Fibroblast of the aortic adventitia (primary cell): ENCODE measurements at places on chromosomes 12 and 14. TPM values are rescaled to one million over a fixed set of nuclear protein-coding genes. Genes with fewer than 3 reads are reported as not detected.

NPFF gene
- not detected in 2 replicates for total RNA-seq

GRCh38 chr14:95901054-95901453, 24.4 kb downstream of the TUNAR start:
- DNase-seq = peak; percentile 27

DNA sequence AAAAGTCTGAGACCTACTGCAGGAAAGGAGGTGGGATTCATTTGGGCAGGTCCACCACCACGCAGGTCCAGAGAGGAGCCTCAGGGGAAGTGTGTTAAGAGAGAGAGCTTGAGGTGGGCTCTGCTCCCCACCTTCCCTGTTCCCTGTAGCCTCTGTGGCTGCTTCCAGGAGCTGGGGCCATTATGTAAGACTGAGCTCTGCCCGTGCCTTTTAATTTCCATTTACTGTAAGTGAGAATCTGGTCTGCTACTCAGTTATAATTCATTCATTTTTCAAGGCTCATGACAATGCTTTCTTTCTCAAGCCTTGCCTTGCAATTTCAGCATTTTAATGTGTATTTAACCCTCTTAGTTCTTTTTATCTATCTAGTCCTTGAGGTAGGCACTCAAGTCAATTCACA, 8.3 kb downstream of the SLC4A8 start:
- DNase-seq = no peak

AKAP6 gene
- total RNA-seq = 0.33 and 2.2 TPM in 2 replicates

VDR gene
- 5.0 and 12.5 TPM in 2 replicates for total RNA-seq

DNA sequence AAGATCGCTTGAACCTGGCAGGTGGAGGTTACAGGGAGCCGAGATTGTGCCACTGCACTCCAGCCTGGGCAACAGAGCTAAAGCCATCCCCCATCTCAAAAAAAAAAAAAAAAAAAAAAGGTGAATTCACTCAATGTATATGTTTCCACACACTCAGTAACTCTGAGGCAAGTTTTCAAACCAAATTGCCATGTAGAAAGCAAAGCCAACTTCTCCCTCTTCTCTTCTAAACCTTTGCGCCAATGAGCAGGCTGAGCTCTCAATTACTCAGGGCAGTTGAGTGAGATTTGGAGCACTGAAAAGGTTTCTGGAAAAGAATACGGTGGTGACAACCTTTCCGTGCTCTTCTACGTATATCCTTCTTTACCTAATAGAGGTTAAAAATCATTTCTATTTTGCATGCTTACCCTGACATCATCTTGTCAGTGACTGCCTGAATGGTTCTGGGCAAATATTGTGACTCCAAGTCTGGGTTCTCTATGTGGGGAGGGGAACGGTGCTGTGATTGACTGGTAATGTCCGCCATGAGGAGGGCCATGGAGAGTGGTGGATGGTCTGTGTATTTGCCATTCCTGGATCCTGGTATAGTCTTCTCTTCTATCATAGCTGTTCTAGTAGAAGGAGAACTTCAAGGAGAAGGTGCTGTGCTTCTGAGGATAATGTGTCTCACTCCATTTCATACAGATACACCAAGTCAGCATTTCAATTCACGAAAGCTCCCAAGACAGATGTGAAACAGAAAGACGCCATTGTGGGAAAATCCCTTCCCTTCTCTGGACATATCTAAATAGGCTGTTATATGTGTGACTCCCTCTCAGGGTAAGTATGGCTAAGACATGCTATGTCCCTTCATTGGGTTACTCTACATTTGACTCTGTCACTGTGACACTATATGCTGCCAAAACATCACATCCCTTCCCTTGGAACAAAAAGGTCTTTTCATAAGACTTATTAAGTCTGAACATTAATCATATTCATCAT, 46.2 kb upstream of the MED13L start:
- DNase-seq = no peak

DNA sequence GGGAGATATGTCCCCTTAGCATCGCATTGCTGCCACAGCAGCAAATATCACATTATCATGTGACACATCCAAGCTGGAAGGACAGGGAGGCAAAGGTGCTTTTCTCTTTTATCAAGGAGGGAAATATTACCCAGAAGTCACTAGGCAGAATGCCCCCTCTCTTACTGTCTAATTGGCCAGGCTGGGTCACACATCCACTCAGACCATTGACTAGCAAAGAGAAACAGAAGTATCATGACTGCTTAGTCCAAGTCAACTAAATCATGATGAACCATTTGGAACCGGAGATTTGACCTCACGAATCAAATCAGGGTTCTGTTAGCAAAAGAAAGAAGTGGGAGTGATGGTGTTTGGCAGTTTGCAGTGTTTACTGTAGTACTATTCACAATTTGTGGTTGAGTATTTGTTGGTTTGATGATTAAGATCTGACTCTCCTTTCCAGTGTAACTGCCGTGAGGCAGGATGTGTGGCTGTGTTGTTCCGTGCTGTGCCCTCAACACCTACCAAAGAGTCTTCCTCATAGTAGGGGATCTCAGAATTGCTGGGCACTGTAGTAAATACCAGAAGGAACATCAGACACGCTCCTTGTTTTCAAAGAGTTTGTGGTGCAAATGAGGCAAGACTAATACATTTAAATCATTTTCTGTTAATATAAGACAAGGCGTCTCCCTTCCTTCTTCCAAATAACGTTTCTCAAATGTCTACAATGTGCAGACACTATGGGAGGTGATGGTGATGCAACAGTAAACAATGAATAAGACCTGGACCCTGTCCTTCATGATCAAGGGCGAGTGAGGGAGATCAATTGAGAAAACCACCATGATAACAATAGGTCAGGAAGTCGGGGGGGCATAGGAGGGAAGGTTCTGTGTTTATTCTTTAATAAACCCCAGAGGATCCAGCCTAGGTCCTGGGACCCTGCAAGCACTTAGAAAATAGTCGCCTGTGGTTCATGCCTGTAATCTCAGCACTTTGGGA, 194.4 kb upstream of the CRY1 start:
- no peak for DNase-seq

GRCh38 chr12:125892276-125892675, 827.0 kb downstream of the AACS start:
- no peak for DNase-seq

CYP46A1 gene
- 0.36 and 0.49 TPM in 2 replicates for total RNA-seq

DNA sequence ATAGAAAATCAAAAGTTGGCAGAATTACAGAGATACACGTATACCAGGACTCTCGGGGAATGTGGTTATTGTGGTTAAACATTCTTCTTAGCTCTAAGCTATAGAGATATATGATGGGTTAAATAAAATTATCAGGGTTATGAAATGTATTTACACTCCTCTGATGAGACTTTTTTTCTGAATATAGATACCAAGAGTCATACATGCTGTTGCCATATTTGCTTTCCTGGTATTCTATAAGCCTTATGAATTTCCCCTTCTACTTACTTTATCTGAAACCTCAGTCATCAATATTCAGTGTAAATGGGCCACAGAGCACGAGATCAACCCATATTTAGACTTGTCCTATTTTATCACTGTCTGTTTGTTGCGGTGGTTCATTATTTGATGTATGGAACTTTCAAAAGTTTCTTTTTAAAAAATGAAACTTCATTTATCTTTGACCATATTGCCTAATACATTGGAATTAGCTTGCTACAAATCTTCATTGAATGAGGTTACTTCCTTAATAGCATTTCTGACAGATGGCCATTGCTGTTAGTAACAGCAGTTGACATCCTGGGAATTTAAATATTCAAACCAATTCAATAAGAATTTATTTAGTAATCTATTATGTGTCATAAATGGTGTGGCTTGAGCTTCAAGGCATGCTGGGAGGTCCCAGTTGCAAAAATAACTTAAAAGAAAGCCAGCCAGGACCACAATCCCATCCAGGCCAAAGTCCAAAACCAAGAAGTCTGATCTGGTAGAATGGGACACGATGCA, 393.5 kb downstream of the PCNX1 start:
- DNase-seq = peak; percentile 54

- no peak for DNase-seq
These were observed 13.7 kb upstream of the ITGA5 start for GRCh38 chr12:54432815-54433164.

- no peak for DNase-seq
These were observed 19.2 kb downstream of the EPS8 start for GRCh38 chr12:15770021-15770420.

- no peak for DNase-seq
These were observed 225.4 kb downstream of the GALC start for GRCh38 chr14:87767567-87767901.
